Stimulated activated CD4-positive, alpha-beta T cell treated with anti-CD3 and anti-CD28 coated beads, Interleukin-2, amount 100 ng/mL, for 4 hours (primary cell): ENCODE measurements at places on chromosomes 16 and 17.
A peak's percentile ranks its signal among the peaks of the same experiment; 100 is the strongest.

GRCh38 chr17:53837131-53837530 lies 14.4 kb downstream of the KIF2B start:
- no peak for DNase-seq

DNA sequence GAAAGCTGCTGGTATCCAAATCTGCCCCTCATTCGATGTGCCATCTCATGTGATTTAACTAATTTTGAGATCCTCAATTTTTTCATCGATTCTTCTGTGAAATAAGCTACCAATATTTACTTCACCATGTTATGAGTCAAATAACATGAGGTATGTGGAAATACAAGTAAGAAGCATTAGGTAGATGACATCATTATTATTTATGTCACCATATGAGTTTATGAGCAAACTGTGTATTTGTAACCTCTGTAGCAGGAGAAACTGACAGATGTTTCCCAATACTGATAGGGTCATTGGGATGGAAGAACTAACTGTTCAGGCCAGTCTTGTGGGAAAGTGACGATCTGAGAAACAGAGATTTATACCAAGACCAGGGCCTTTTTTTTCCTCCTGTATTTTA lies 229.4 kb upstream of the GOT2 start:
- no peak for DNase-seq

DNA sequence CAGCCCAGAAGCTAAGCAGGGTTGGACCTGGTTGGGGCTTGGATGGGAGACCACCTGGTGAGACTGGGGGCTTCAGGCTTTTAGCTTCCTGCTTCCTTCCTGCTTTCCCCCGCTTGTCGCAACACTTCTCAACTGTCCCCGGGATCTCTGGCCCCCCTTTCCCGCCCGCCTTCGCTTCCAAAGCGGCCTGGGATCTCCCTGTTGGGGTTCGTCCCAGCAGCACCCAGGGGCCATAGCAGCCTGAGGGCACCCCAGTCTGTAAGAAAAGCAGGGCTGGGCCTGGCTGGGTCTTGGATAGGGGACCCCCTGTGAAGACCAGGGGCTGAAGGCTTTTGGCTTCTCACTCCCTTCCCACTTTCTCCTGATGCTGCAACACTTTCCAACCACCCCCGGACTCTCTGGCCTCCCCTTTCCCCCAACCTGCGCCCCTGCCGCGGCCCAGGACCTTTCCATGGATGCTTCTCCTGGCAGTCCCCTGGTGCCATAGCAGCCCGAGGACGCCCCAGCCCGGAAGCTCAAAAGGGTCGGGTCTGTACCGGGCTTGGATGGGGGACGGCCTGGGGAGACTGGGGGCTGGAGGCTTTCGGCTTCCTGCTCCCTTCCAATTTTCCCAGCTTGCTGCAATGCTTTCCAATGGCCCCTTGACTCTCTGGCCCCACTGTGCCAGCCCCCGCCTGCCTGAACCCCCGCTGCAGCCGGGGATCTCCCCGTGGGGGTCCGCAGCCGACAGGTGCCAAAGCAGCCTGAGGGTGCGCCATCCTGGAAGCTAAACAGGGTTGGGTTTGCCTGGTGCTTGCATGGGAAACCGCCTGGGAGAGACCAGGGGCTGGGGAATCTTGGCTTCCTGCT lies 2276.2 kb downstream of the TP53TG3F start:
- DNase-seq, result no peak

GRCh38 chr17:5272322-5272721 lies 9.8 kb upstream of the RABEP1 start:
- no peak for DNase-seq

- no peak for DNase-seq
Measured at GRCh38 chr16:73483934-73484711, 436.2 kb upstream of the ZFHX3 start.

DNA sequence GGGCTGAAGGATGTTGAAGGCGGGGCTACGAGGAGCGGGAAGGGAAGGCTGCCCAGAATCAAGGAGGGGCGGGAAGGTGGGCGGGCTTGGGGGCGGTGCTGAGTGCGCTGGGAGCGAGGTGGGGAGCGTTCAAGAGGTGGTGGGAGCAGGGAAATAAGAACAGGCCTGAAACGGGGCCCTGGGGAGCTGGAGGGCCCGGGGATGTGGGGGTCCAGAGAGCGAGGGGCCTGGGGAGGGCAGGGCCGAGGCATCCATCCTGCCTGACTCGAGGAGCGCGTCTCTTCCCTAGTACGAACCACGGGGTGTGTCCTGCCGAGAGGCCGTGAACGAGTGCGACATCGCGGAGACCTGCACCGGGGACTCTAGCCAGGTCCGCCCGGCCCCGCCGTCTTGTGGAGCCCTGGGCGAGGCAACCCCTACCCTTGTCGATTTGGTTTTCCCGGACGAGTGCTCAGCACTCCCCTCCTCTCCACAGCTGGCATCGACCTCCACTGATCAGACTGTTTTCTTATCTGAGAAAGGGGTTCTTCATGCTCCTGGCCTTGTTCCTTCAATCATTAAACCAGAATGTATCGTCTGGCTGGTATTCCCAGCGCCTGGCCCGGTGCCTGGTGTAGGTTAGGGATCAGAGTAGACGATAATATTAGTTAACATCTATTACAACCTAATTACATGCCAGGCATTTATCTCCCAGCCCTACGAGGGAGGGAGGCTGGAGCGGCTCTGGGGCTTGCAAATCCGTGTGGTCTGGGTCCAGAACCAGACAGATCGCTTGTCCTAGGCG lies 17.2 kb downstream of the ADAM11 start:
- DNase-seq, result no peak

- DNase-seq, result peak; percentile 82
Measured at GRCh38 chr17:81101614-81102306, 63.5 kb upstream of the PVALEF start.

GRCh38 chr16:70590722-70591415 lies 55.5 kb upstream of the IL34 start:
- no peak for DNase-seq

DNA sequence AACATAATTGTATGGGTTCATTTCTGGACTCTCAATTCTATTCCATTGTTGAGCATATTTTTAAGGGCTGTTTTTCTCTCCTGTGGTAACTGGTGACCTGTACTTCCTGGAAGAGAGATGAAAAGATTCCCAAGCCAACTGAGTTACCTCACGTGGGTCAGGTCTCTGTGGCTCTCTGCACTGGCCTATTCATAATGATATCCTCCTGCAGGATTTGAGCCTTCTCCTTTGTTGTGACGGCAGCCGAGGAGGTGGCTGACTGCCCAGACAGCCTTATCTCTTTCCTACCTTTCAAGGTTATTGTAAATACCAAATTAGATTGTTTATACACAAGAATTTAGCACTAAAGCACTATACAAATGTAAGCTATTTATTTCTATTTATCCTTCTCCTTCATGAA lies 2.7 kb upstream of the ACE start:
- DNase-seq, result no peak

- no peak for DNase-seq
Measured at GRCh38 chr16:62224646-62225209, 188.5 kb upstream of the CDH8 start.

DNA sequence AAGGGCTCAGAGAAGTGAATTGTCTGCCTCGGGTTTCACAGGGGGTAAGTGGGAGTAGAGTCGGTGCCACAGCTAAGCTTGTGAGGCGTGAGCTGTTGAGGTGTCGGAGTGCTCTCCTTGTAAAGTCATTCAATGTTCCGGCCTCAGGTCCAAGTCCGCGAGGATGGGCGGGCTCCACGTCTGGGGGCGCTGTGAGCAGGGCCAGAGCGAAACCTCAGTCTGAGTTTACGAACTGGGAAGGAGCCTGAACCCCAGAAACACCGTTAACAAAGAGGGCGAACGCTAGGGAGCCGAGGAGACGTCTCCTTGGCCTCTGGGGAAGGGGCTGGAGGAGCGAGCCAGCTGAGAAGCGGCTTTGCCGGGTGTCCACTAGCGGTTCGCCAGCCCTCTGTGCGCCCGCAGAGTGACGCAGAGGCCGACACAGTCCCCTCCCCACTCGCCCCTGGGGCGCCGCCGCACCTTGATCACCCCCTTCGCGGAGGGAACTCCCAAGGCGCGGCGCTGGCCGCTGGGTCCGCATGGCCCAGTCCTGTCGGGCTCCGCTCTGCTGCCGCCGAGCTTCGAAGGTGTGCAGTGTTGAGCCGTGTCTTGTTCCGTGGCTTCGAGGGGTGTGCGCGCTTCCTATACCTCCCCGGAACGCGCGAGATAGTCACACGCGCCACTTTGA lies 4.9 kb downstream of the IRX3 start:
- DNase-seq, result no peak

DNA sequence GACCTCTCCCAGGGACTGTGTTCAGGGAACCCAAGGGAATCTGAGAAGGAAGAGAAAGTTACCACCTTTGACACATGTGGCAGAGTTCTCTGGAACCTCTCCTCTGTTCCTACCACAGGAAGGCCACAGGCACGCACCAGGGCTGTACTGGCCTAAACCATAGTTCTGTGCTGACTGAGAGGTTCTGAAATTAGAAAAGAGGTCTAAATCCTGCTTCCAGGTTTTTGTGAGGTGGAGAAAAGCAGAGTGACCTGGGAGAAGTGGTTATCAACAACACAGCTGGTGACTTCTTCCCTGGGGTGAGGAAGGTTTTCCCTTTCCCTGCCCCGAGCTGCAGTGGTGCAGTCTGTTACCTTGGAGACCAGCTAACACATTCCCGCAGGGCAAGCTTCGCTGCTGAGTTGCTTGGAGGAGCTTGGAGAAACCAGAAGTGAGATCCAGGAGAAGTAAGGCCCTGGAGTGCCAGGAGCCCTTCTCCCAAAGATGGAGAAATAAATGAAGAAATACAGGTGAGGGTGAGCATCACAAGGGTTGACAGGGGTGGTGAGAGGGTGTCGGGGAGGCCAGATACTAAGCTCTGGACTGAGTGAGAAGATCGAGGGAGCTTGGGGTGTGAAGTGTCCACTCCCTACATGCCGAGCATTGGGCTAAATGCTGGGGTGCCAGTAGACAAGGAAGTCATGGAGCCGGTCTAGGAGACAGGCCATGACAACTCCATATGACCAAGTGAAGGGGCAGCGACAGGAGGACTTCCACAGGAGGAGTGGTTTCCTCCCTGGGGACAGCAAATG lies at the start of gene VWA3A:
Gene VWA3A, plus strand, starts transcription at position 399 of the 791 bp plus-strand sequence. Its CDS starts 97 bp downstream, at position 496.
- no peak for DNase-seq

DNA sequence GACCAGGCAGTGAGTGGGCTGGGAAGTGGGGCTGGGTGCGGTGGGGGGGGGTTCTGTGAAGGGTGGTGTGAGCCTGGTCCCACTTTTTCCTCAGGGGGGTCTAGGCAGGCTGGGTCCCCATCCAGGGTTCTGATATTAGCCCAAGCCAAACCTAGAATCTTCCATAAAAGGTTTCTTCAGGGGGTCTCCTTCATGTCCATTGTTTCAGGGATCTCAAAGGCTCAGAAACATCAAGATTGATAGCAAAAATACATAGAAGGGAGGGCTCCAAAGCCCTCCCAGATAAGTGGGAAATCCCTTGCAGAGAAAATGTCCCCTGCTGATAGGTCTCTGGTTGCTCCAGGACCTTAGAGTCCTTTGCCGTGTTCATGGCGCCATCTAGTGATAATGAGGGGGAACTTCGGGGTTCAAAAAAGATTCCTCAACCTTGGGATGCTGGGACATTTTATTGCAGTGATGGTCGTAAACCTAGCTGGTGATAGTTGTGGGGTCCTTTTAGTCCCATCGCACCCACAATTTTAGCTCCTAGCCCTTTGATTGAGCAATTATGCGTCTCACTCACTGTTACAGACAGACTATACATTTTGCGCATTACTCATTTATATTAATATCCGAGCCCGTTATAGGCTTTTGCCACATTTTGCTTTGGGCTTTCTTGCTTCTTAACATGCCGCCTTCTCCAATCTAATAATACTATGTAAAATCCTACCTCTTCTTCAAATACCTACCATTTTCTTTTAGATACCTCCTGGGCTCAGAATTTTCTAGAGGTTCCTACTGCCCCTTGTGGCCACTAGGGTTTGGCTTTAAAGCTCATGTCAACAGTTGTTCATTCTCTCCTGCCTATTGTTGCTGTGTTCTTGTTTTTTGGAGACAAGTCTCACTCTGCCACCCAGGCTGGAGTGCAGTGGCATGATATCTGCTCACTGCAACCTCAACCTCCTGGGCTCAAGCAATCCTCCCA lies 35.1 kb downstream of the IGF2BP1 start:
- peak; percentile 19 for DNase-seq

GRCh38 chr17:63694950-63695773 lies 4.8 kb downstream of the LIMD2 start:
- DNase-seq, result no peak

GRCh38 chr16:63922560-63922959 lies 1199.3 kb downstream of the CDH11 start:
- DNase-seq, result no peak

DNA sequence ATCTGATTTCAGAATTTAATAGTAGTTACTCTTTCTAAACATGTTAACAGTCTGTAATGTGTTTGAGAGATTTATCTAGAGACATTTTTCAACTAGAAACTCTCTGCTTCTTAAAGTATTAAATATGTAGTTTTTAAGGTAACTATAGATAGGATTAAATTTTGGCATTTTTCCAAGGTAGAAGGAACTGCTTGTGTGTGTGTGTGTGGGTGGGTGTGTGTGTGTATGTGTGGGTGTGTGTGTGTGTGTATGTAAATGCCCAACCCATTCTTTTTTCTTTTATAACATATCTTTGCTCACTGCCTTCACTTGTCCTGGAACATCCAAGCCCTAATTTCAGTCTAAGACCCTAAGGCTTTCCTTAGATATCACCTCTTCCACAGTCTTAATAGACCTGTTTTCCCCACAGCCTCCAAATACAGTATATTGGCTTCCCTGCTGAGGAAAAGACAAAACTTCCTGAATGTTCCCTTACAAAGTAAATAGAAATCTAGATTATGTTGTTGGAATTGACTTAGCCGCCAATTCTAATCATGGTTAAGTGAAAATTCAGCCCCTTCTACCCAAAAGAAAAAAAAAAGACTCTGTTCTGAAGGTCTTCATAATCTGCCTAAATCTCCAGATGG lies 33.5 kb downstream of the NUP93 start:
- DNase-seq, result no peak

- no peak for DNase-seq
Measured at GRCh38 chr17:69975808-69976207, 99.2 kb upstream of the KCNJ16 start.

- no peak for DNase-seq
Measured at GRCh38 chr17:50174444-50174843, 8.6 kb downstream of the SGCA start.

DNA sequence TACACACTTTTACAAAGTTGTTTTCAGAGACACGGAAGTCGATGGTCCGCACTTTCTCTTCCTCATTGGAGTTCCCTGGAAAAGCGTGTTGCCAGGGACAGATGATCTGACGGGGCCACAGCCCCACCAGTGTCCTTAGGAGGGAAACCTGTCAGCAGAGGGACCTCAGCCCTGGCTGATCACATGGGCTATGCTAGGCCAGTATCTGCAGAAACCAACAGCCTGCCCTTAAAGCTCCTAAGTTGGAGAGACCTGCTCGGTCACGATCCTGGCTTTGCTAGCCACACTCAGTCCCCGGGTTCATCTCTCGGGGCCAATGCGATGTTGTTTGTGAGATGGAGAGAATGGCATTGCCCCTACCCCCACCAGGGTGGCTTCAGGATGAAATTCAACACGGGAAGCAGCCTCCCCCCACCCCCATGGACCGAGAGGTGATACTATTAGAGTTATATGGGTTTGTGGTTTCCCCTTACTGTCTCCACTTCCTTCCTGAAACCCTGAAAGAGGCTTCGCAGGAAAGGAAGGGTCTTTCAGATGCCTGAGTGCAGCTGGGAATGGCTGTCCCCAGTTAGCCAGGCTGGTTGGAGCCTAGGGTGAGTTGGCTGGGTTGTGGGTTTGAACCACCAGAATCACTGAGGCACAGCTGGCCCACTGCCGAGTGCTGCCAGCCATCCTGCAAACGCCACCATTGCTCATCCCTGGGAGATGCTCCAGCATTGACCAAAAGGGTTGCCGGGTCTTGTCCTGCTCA lies 16.6 kb downstream of the RMI2 start:
- DNase-seq, result no peak

GRCh38 chr17:57105591-57105990 lies 20.5 kb downstream of the AKAP1 start:
- no peak for DNase-seq
